ENCODE measurements at places on chromosomes 2 and 18.
A peak's percentile ranks its signal among the peaks of the same experiment; 100 is the strongest.

GRCh38 chr2:25220313-25220712 lies 51.9 kb upstream of the POMC start:
- DNase-seq, result no peak

GRCh38 chr2:239380831-239381708 lies 19.8 kb downstream of the HDAC4 start:
- peak; percentile 96 for DNase-seq

DNA sequence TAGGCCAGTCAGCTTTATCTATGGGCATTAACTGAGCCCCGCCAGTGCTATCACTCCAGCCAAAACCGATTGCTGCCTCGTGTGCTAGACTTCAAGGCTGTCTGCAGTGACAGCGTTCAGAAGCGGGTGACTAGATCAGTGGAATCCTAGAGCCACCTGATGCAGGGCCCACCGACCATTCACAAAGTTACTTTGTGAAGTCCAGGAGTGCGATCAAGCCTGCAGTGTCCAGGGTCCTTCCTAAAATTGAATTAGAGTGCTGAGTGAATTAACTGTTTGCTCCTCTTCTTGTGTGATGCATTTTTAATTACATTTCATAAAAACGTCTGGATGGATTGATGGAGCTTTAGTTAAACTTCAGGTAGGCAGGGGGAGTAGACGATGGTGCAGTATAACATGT lies 13.9 kb downstream of the PCARE start:
- no peak for DNase-seq

GRCh38 chr18:4352746-4353551 lies 102.2 kb downstream of the DLGAP1 start:
- no peak for DNase-seq

GRCh38 chr18:12474146-12474545 lies 66.4 kb downstream of the PRELID3A start:
- DNase-seq, result no peak

All from suppressor macrophage (primary cell).